ENCODE measurements at places on chromosomes 7 and 10.

DNA sequence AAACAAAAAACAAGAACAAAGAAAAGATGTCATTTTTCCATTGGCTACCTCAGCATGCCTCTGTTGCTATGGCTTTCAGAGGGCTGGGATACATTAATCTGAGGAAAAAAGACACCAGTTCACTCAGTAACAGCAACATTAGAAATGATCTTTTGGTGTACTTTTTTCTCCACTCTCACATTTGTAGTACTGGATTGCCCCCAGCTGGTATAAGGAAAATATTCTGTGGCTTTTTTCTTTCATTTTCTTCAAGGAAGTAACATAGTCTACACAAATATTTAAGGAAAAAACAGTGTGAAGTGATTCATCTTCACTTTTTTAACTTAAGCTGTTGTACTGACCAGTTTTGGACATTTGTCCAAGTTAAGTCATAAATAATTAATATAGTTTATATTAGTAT is 482.3 kb downstream of the SORCS1 start:
- no peak for DNase-seq

GRCh38 chr10:98391065-98391464 is 23.9 kb downstream of the PYROXD2 start:
- DNase-seq = no peak

- no peak for DNase-seq
Measured at GRCh38 chr7:98785929-98786571, 83.8 kb downstream of the TMEM130 start.

DNA sequence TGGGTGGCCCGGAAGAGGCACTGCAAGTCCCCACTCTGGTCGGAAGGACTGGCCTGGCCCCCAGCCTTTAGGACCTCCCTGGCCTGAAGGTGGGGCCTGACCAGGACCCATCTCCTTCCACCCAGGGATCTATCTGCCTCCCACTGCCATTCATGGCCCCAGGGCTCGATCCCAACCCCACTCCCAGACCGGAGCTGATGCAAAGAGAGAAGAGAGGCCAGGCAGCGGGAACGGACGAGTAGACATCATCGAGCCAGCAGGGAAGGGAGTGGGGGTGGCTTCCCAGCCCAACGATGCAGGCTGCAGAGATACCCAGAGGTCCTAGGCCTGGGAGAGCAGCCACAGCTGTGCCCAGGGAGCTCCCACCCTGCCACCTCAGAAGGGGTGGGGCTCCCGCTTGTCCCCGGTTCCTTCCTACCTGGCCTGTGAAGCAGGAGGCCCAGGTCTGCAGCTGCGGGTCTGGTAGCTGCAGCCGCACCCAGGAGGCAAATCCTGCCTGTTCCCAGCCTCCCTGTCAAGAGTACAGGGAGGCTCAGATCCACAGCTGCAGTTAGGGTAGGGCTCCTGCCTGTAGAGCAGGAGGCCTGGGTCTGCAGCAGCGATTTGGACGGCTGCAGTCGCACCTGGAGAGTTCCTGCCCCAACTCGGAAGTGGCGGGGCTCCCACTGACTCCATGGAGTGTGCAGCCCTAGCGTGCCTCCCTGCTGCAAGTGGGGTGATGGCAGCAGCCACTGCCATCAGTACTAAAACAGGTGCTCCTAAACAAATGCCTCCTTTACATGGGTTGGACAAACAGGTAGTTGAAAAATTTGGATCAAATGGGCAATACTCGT is 1151.0 kb upstream of the PHF14 start:
- no peak for DNase-seq

GRCh38 chr10:49243139-49243538 is 54.9 kb upstream of the TMEM273 start:
- no peak for DNase-seq
